Thoracic aorta (tissue), 2 donors: ENCODE measurements at places on chromosomes 12 and 14.

DNA sequence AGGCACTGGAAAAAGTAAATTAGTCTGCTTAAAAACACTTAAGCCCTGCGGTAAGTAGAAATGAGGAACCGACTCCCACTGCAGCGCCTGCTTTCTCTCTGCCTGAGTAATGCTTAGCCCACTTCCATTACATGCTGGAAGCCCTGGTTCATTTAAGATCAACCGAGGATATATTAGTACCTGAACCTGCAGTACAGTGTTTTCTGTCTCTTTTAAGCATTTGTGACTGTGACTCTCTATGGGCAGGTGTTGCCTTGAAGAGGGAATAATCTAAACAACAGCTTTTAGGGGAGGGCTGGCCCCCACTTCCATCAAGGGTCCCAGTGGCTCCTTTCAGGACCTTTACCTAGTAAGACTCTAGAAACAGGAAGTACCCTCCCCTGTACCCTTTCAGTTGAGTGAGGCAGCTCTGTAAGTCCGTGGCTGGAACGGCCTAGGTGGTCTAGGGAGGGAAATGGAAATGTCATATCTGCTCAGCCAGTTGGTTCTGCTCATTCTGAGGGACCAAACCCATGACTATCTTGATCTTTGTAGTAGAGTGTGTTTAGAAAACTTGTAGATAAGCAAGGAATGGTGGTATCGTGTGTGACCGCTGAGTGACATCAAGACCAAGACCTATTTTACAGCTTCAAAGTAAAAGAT, 56.2 kb downstream of the FNTB start:
- DNase-seq: no peak

- no peak for DNase-seq
Observed at GRCh38 chr12:49296034-49296835, 1.3 kb downstream of the PRPH start.

- DNase-seq: no peak
Observed at GRCh38 chr12:2501464-2502191, 293.1 kb upstream of the FKBP4 start.

DNA sequence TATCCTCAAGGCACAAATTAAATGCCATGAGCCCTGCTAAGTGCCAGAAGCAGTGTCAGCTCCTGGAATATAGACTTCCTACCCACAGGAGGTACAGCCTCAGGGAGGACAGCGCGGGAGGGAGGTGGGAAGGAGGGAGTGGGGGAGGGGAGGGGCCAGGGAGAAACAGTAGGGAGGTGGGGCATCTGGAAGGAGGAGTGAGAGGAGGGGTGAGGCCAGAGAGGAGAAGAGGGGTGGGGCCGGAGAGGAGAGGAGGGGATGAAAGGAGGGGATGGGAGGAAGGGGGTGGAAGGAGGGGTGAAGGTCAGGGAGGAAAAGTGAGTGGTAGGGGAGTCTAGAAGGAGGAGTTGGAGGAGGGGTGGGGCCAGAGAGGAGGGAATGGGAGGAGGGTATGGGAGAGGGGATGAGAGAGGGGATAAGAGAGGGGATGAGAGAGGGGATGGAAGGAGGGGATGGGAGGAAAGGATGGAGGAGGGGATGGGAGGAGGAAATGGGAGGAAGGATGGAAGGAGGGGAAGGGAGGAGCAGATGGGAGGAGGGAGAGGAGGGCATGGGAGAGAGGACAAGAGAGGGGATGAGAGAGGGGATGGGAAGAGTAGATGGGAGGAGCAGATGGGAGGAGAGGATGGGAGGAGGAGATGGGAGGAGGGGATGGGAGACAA, 9.2 kb upstream of the CCDC197 start:
- DNase-seq: no peak
